ENCODE measurements at places on chromosomes 7 and 10. TPM values are rescaled to one million over a fixed set of nuclear protein-coding genes. Genes with fewer than 3 reads are reported as not detected.

GRCh38 chr10:22656036-22656435 is 58.3 kb downstream of the PIP4K2A start:
- H3K36me3 ChIP-seq, result peaks cover 58% of the 10 kb centered on the region
- DNase-seq, result no peak
- no peak overlapping the region for H3K4me3 ChIP-seq
- H3K27me3 ChIP-seq, result no peaks in the 10 kb centered on the region

- H3K27ac ChIP-seq, result no peak overlapping the region
- H3K36me3 ChIP-seq, result peaks cover 12% of the 10 kb centered on the region
- no peaks in the 10 kb centered on the region for H3K4me1 ChIP-seq
- H3K27me3 ChIP-seq, result no peaks in the 10 kb centered on the region
- no peak for DNase-seq
- H3K4me3 ChIP-seq, result no peak overlapping the region
Observed at GRCh38 chr10:112585126-112585525, 138.1 kb downstream of the VTI1A start.

DNA sequence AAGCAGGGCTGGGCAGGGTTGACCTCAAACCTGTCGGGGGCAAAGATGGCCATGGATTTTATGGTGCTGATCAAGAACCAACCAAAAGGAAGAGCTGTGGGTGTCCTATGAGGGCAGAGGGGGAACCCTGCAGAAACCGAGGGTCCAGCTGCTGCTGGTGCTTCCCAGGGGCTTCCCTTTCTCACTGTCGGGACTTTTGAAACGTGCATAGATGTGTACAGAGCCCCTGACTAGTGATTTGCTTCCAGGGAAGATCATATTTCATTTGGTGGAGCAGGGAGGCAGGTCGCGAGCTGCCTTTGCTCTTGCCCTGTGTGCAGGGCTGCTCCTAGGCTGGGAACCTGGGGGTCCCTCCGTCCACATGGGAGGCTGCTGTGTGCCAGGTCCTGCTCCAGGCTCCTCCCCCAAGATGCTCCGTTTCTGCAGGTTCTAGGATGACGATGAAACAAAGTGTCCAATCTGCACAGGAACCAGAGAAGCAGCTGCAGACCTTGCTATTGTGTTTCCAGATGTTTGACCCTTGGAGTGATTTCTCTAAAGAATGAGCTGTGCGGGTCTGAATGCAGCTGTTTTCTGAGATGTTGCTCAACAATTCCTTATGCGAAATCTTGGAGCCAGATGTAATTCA is 9.4 kb upstream of the INPP5A start:
- peaks cover 21% of the 10 kb centered on the region for H3K27me3 ChIP-seq
- no peaks in the 10 kb centered on the region for H3K4me1 ChIP-seq
- H3K27ac ChIP-seq, result no peak overlapping the region

- H3K36me3 ChIP-seq, result peaks cover 49% of the 10 kb centered on the region
- no peak for DNase-seq
- no peak overlapping the region for H3K27ac ChIP-seq
- H3K4me3 ChIP-seq, result no peak overlapping the region
- peaks cover 62% of the 10 kb centered on the region for H3K4me1 ChIP-seq
- H3K27me3 ChIP-seq, result no peaks in the 10 kb centered on the region
Observed at GRCh38 chr10:22570733-22571430, 143.5 kb downstream of the PIP4K2A start.

DNA sequence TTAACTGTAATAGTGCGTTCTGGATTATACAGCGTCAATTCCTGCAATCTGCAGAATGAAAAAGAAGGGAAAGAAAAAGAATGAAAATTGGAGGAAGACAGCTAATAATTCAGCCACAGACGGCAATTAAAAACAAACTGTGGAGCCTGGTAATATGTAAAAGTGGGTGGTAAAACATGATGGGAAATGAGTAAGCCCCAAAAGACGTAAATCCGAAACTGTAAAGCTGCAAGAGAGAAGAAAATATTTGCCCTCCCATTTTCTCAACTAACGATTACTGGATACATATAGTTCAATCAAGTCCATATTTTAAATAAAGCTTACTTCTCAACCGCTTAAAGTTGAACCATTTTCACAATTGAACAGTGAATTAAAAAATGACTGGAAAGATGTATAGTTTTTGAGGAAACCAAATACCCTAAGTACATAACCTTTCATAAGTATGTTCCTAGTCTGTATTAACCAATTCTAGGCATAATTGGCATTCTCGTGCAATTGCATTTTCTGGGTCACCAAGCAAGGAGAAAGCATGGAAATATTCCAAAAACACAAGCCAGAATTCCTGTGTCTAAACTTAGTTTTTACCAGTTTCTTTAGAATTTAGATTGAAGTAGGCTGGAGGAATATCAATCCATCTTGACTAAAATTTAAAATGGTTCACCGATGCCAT is 44.8 kb downstream of the MALSU1 start:
- no peaks in the 10 kb centered on the region for H3K27me3 ChIP-seq
- no peak overlapping the region for H3K4me3 ChIP-seq
- H3K4me1 ChIP-seq, result peaks cover 29% of the 10 kb centered on the region
- no peaks in the 10 kb centered on the region for H3K36me3 ChIP-seq

Gene NKX1-2
- not detected for total RNA-seq

GRCh38 chr7:1531263-1531978 is 919 bp downstream of the MAFK start:
- DNase-seq, result peak; percentile 41
- H3K27ac ChIP-seq, result peak overlapping the region; percentile 90
- H3K4me3 ChIP-seq, result peak overlapping the region; percentile 87
- H3K36me3 ChIP-seq, result peaks cover 7% of the 10 kb centered on the region
- no peaks in the 10 kb centered on the region for H3K27me3 ChIP-seq

- DNase-seq, result no peak
- no peaks in the 10 kb centered on the region for H3K27me3 ChIP-seq
- no peak overlapping the region for H3K27ac ChIP-seq
- no peaks in the 10 kb centered on the region for H3K4me1 ChIP-seq
- no peaks in the 10 kb centered on the region for H3K36me3 ChIP-seq
Observed at GRCh38 chr7:90923541-90923997, 327.4 kb downstream of the CDK14 start.

GRCh38 chr10:31090894-31091607 is 59.4 kb upstream of the ZNF438 start:
- no peaks in the 10 kb centered on the region for H3K36me3 ChIP-seq
- H3K4me3 ChIP-seq, result no peak overlapping the region

Gene EMX2
- total RNA-seq, result not detected

DNA sequence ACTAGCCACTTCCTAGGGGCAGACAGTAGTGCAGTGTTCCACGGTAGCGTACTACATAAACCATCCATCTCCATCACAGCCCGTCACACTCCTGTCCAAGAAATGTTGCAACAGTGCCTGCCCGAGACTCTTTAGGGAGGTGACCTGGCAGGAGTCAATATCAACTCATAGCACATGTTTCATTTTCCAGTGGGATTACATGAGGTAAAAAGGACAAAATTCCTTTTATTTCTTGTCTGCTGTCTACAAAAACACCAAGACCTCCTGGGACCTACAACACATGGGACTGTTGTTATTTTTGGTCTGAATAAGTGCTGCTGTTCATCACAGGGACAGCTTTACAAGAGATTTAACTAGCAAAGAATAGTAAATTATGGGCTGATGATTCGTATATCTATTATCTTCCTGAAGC is 99.9 kb downstream of the MPP7 start:
- peaks cover 18% of the 10 kb centered on the region for H3K36me3 ChIP-seq
- H3K4me3 ChIP-seq, result no peak overlapping the region
- no peak overlapping the region for H3K27ac ChIP-seq

DNA sequence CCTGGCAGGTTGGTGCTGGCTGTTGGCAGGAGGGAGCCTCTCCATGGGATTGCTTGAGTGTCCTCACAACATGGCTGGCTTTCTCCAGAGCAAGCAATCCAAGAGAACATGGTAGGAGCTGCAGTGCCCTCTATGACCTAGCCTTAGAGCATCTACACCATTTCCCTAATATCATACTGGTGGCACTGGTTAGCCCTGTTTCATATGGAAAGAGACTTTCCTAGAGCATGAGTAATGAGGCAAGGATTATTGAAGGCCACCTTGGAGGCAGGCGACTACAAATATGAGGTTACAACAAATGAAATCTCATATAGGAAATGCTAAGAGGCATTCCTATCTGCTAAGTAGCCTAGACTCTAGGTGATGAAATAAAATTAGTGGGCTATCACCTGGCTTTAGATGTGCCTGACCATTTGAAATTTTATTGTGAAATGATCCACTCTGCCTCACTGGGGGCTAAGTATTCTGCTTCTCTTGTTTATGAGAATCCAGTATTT is 153.6 kb downstream of the RGS10 start:
- H3K27ac ChIP-seq, result no peak overlapping the region
- peaks cover 3% of the 10 kb centered on the region for H3K4me1 ChIP-seq
- H3K36me3 ChIP-seq, result peaks cover 4% of the 10 kb centered on the region
- no peaks in the 10 kb centered on the region for H3K27me3 ChIP-seq
- H3K4me3 ChIP-seq, result no peak overlapping the region

DNA sequence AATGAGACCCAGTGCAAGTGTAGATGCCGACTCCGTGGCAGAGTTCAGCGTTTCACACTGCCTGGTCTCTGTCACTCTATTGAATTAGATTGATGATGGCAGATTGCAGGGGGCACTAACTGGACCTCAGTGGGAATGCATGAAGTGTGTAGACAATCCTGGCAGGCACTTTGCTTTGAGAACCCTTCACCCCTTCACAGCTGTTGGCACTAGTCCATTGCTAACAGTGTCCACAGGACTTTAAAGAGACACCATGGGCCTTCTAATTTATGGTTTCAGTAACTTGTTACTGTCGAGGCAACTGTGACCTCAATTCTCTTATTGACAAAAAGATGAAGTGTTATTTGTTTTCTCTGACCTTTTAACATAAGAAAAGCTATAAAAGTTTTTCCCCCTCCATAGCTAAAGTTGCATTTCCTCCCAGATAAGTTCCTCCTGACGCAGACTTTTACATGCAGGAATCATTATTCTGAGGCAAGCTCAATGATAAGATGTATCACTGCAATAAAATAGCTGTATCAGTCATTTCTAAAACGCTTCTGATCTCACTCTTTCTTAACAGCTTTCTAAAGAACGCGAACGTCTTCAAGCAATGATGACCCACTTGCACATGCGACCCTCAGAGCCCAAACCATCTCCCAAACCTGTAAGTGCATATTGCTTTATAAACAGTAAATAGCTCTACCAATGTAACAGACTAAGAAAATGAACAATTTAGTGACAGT is 238.9 kb downstream of the FOXP2 start:
- no peak overlapping the region for H3K27ac ChIP-seq
- DNase-seq, result no peak
- H3K4me3 ChIP-seq, result no peak overlapping the region
- no peaks in the 10 kb centered on the region for H3K36me3 ChIP-seq
- H3K4me1 ChIP-seq, result no peaks in the 10 kb centered on the region

Gene ZCWPW1
- total RNA-seq, result 2.9 TPM

Gene PTPN20
- 2.6 TPM for total RNA-seq

- H3K27ac ChIP-seq, result no peak within 1 kb of the TSS
- no peaks in the 10 kb centered on the region for H3K36me3 ChIP-seq
- H3K4me1 ChIP-seq, result peaks cover 3% of the 10 kb centered on the region
Observed at GRCh38 chr10:71396711-71397295, at the start of gene CDH23. Gene CDH23 (plus strand): TSS chr10:71396920. CDS start chr10:71439832, 42,912 bp downstream.

- no peak overlapping the region for H3K27ac ChIP-seq
- H3K36me3 ChIP-seq, result no peaks in the 10 kb centered on the region
- H3K4me3 ChIP-seq, result no peak overlapping the region
- no peak for DNase-seq
Observed at GRCh38 chr7:138618933-138619332, 82.2 kb downstream of the SVOPL start.

DNA sequence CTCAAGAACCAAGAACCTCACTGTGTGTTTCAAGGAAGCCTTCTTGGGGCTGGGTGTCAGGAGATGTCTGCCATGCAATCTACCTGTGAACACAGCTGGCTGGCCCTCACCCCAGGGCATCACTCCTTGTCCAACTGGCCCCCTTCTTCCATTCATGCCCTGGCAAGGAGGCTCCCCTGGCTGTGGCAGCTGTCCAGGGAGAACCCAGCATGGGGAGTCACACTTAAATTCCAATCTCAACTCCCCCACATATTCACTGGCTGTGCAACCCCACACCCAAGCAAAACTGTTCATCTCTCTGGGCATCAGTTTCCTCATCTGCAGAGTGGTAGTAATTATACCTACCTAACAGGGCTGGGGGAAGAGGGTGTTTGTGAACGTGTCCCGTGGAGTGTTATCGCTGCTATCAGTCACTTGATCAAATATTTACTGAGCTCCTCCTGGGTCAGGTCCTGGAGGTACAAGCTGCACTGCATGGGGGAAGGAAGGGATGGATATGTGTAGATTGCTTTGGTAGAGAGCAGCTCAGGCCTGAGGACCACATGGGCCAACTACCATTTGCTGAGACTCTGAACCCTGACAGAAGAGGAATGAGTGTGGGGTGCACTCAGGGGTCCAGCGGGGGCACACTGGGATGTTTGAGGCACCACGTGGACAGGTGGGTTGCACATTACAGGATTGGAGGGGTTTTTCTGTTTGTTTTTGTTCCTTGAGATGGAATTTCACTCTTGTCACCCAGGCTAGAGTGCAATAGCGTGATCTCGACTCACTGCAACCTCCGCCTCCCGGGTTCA is 2.1 kb upstream of the GPRIN2 start:
- no peak overlapping the region for H3K4me3 ChIP-seq
- H3K27ac ChIP-seq, result no peak overlapping the region
- no peak for DNase-seq

DNA sequence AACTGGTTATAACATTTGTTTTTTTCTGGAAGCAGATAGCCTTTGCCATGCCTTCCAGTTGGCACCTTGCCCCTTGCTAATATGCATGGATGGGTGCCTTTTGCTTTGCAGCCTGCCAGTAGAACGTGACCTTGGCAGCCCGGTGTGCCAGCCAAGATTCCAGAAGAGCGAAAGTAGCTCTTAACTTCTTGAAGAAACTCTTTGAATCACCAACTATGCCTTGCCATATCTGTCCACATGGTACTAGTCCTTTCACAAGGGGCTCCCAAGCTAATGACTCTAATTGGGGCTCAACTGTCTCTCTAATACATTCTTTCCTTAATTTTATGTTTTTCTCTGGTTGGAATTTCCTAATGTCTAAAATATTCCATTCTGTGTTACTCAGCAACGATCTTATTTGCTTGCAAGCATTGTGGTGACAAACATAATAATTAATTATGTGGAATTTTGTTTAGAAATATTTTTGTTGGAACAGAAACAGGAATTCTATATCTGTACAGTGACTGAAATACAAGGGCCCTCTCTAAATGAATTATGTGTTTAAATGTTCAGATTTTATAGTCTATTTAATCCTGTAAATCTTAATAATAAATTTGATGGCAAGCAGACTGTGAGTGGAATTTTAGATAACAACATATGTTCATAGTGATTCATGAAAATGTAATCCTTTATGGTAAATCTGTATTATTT is 45.8 kb downstream of the HDAC9 start:
- no peak for DNase-seq
- no peak overlapping the region for H3K27ac ChIP-seq
- no peaks in the 10 kb centered on the region for H3K27me3 ChIP-seq
- peaks cover 9% of the 10 kb centered on the region for H3K4me1 ChIP-seq
- no peaks in the 10 kb centered on the region for H3K36me3 ChIP-seq

Gene EGFR
- total RNA-seq, result not detected

Gene CREB5
- 2.0 TPM for total RNA-seq

DNA sequence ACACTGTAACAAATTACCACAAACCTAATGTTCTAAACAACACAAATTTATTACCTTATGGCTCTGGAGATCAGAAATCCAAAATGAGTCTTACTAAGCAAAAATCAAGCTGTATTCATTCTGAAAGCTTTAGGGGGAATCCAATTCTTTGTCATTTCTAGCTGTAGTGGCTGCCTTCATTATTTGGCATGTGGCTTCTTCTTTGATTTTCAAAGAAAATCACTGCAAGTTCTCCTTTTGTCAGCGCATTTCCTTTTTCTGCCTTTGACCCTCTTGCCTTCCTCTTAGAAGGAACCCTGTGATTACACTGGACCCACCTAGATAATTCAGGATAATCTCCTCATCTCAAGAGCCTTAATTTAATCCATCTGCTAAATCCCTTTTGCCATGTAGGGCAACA is 36.9 kb downstream of the ZPBP start:
- H3K36me3 ChIP-seq, result no peaks in the 10 kb centered on the region
- no peak overlapping the region for H3K4me3 ChIP-seq

Measured in activated naive CD8-positive, alpha-beta T cell treated with anti-CD3 and anti-CD28 coated beads for 36 hours (primary cell).